ENCODE measurements at places on chromosomes 7 and 10.

GRCh38 chr7:15113752-15114151, 211.2 kb upstream of the DGKB start:
- no peak overlapping the region for H3K27ac ChIP-seq
- no peaks in the 10 kb centered on the region for H3K27me3 ChIP-seq
- no peak overlapping the region for H3K4me3 ChIP-seq
- no peaks in the 10 kb centered on the region for H3K4me1 ChIP-seq
- H3K36me3 ChIP-seq, result no peaks in the 10 kb centered on the region
- DNase-seq, result no peak

DNA sequence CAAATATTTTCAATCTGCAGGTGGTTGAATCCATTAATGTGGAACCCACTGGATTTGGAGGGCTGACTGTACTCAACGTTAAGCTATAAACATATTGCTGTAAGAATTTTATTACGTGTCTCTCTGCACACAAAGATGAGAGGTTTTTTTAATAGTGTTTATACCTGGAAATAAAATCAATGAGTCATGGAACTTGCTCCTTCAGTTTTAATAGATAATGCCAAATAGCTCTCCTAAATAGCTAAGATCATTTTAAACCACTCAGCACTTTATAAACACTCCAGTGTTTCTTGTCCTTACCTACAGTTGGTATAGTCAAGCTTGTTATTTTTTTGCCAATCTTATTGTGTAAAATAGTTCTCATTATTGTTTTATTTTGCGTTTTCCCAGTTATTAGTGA, 455.6 kb upstream of the FZD8 start:
- H3K27me3 ChIP-seq, result no peaks in the 10 kb centered on the region
- H3K4me3 ChIP-seq, result no peak overlapping the region
- H3K4me1 ChIP-seq, result no peaks in the 10 kb centered on the region
- no peak for DNase-seq

GRCh38 chr7:82696631-82697030, 253.1 kb upstream of the CACNA2D1 start:
- H3K27ac ChIP-seq, result no peak overlapping the region
- no peaks in the 10 kb centered on the region for H3K36me3 ChIP-seq
- DNase-seq, result no peak
- H3K4me1 ChIP-seq, result no peaks in the 10 kb centered on the region
- no peak overlapping the region for H3K4me3 ChIP-seq

DNA sequence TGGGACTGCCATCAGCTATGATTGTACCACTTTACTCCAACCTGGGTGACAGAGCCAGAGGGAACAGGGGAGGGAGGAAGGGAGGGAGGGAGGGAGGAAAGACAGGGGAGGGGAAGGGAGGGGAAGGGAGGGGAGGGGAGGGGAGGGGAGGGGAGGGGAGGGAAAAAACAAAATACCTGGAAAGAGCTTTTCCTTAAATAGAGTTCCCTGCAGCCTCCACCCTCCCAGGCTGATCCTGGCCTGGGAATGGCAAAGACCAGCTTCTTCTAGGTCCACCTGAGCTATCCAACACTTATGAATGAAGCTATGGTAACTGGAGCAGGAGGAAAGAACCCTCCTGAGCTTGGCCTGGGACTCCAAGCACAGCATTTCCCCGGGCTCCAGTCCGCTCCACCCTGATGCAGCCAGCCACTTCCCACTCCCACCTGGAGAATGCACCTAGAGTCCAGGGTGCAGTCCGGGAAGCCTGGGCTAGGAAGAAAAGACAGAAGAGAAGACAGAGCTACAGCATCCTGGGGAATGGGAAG, 66.1 kb downstream of the GRID1 start:
- no peak for DNase-seq
- no peaks in the 10 kb centered on the region for H3K4me1 ChIP-seq
- no peak overlapping the region for H3K27ac ChIP-seq
- H3K36me3 ChIP-seq, result no peaks in the 10 kb centered on the region
- no peak overlapping the region for H3K4me3 ChIP-seq

Measured in CD4-positive, CD25-positive, alpha-beta regulatory T cell (primary cell).